ENCODE measurements at places on chromosomes 7 and 10.

- DNase-seq = no peak
These were observed 447 bp downstream of the RSU1 start for GRCh38 chr10:16816830-16817124.

DNA sequence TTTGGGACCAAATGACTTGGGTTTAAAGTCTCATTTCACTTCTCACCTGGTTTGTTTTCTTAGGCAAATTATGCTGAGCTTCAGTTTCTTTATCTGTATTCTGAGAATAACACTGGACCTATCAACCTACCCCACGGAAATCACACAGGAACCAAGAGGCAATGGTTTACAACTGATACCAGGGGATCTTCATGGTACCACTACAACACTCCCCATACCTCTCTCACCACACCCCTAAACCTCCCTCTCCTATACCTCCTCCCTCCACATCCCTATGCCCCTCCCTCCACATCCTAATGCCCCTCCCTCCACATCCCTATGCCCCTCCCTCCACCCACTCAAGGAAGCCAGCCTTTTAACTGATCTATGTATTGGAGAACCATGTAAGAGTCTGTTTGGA, 9.9 kb downstream of the FAM204A start:
- no peak for DNase-seq

GRCh38 chr10:60534761-60535389, 145.2 kb upstream of the ANK3 start:
- DNase-seq = no peak

- DNase-seq = no peak
These were observed 107.6 kb downstream of the INPP5A start for GRCh38 chr10:132645247-132645530.

DNA sequence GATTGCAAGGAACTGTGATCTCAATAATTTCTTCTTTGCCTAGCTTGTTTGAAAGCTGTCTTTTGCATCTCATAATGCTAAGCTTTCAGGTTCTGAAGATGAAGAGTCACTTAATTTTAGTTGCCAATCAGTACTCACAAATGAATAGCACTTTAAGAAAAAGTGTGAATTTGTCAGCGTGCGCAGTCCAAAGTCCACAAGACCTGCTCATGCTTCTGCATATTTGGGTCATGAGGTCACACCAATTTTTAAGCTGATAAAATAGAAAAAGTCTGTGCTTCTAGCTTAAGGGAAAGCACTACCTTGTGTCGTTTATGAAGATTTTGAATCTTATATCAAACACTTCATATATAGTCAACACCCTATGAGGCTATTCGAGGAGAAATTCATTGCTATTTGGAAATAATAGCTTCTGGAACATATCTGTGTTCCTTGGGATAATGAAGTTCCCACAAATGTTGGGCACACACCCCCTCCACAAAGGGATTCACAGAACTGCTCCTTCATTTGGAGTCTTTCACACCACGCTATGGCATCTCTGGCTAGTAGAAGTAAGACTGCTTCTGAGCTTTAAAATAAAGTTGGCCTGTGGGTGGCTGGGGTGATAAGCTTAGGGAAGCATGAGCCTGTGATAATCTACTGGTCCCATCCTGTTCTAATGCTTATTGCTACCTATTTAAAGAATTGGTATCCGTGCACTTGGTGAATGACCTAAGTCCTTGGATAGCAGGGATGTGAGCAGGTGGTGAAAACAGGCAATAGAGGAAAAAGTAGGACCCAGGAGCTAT, 33.3 kb downstream of the A1CF start:
- no peak for DNase-seq

DNA sequence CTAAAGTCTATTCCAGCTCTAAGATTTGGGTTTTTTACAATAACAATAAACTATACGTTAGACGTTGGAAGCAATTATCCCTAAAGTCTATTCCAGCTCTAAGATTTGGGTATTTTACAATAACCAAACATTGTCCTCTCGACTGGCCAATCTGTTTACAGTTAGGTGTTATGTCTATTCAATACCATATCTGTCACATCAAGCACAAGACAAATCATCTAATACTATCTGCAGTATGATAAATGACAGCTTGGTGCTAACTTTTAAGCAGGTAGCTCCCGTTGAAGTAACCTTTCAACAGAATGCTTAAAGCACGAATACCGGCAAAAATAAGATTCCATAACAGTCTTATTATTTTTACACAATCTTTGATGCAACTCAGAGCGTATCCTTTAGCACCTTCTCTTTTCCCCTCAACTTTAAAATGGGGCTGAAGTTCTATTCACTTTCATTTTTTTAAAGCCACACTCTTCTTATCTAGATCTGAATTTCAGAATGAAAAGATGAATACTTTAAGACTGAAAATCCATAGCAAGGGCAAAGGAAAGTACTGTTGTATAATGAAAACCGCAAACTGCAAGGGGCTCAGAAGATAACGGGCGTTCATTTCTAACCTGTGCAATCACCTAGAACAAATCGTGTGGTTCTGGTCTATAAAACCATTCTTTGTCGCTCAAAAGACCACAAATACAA, 925 bp downstream of the H2AZ2 start:
- no peak for DNase-seq

DNA sequence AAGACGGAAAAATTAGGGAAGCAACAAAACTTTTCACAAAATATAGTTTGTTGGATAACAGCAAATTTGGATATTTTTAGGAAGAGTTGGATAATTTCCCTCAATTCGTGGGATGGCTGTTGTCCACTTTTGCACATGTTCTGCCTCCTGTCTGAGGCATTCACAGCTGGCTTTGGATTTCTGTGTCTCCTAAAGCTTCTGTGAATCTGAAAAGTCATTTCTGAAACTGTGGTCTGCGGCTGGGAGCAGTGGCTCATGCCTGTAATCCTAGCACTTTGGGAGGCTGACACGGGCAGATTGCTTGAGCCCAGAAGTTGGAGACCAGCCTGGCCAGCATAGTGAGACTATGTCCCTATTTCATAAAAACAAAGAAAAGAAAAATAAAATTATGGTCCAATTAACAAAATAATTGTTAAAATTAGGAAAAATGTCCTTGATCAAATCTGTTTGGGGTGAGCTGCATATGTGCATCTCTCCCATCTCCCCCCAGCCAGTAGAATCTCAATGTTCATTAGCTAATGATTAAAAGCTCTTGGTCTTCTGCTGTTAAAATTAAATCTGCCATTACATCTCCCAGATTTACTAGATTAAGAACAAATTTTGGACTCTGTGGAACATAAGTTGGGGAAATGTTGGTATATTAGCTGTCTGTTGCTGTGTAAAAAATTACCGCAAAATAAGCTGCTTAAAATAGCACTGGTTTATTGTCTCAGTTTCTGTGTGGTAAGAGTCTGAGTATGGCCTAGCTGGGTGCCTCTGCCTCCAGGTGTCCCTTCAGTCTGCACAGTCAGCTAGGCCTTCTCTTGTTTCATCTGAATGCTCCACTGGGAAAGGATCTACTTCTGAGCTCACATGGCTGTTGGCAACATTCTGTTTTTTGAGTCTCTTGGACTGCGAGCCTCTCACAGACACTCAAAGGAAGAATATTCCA, 332.0 kb upstream of the FZD1 start:
- no peak for DNase-seq

- no peak for DNase-seq
These were observed 53.0 kb downstream of the CREB3L2 start for GRCh38 chr7:137948845-137949330.

DNA sequence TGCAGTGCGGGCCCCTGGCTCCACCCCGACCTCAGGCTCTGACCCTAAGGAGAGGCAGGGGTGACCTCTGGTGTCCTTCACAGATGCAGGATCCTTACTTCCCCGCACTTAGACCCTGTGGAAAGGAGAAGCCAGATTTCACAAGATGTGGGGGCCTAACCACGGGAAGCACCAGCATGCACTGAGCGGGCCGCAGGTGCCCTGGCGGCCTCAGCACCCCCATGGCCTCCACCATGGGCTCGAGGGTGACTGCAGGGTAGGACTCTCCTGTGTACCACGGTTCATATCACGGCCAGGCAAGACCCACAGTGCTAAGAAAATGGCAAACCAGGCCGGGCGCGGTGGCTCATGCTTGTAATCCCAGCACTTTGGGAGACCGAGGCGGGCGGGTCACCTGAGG, 410.0 kb upstream of the FOXK1 start:
- no peak for DNase-seq

GRCh38 chr10:77391605-77392235, 245.9 kb downstream of the KCNMA1 start:
- no peak for DNase-seq

DNA sequence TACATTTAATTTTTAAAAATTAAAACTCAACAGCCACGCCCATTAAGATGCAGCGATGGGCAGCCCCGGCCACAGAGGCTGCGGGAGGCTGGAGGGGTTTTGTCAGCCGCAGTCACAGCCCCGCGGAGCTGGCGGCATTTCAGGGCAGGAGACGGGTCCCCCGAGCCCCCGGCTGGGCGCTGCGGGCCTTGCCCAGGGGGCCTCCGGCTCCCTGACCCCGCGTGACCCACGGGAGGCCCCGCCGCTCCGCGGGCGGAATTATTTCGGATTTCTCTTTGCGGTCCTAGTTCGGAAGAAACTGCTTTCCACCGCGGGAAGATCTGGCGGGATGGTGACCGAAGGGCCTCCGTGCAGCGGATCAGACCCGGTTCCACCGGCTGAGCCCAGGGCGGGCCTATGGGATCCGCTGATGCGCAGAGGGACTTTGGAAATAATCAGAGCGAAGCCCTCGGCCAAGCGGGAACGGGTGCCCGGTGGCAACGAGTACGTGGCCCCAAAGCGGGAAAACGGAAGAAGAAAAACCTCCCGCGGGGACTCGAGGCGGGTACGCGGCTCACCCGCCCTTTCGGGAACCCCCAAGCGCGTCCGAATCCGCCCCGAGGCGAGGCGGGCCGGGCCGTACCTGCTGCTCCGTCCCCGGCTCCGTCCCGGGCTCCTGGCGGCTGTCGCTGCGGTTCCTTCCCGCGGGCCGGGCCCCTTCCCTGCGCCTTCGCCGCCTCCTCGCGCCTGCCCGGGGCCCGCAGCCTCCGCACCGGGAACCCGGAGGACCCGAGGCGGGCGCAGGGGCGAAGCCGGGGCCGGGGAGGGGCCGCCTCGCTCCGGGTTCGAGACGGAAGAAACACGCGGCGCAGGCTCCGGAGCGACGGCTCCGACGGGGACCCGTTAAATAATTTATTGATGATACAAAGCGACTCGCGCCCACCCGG, 1.7 kb downstream of the NKX6-2 start:
- no peak for DNase-seq

DNA sequence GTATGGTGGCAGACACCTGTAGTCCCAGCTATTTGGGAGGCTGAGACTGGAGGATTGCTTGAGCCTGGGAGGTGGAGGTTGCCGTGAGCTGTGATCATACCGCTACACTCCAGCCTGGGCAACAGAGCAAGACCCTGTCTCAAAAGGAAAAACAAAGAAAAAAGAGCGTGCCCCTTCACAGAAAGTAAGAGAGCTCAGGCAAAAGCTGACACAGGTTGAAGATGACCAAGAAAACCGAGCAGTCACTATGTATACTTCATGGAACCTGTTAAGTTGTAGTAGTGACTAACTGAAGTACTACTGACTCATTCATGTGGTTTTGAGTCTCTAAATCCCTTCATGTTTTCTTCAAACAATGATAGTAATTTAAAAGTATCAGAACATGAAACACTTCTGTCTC, 1.2 kb upstream of the PRRT4 start:
- DNase-seq = no peak

GRCh38 chr10:28331066-28331465, 28.2 kb upstream of the MPP7 start:
- no peak for DNase-seq

- DNase-seq = no peak
These were observed 40.8 kb upstream of the SUN1 start for GRCh38 chr7:791519-791918.

- no peak for DNase-seq
These were observed 95.8 kb downstream of the CACNA2D1 start for GRCh38 chr7:82347808-82348207.

GRCh38 chr10:43055217-43055616, 21.7 kb upstream of the RET start:
- DNase-seq = no peak

- DNase-seq = no peak
These were observed 96.5 kb downstream of the PTPRN2 start for GRCh38 chr7:158491094-158491493.

GRCh38 chr7:11294218-11294617, 320.5 kb downstream of the PHF14 start:
- DNase-seq = no peak

GRCh38 chr7:134669845-134670373, 23.3 kb downstream of the BPGM start:
- no peak for DNase-seq

DNA sequence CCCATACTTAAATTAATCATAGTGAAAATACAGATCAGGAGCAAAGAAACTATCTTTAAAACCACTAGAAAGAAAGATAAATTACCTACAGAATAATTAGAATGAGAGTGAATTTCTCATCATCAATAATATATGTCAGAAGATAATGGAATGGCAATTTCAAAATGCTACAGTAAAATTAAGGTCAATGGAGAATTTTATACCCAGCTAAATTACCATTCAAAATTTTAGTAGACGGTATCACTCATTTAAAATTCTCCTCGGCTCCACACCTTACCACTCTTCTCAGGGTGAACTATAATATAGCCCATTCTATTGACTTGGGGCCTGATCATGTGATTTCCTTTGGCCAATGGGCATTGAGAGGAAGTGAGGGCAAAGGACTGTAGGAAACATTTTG, 192.5 kb upstream of the TCERG1L start:
- DNase-seq = no peak

DNA sequence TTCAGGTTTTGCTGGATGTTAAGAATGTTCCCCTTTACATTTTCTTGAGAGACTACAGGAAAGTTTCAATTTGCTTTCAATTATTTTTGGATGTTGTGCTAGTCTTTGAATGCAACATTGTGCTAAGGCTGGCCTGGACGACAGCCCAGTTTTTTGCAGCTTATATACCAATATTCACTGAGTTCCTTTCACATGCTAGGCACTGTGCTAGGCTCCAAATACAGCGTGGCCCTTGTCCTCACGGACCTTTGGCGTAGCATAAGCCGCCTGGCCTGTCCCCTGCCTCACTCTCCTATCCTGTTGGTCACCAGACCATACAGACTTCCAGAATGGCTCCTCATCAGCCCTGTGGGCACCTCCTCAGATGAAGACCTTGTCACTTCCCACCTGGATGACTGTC, 19.5 kb upstream of the HSPA12A start:
- DNase-seq = no peak

GRCh38 chr10:63007112-63007511, 126.0 kb upstream of the NRBF2 start:
- no peak for DNase-seq

DNA sequence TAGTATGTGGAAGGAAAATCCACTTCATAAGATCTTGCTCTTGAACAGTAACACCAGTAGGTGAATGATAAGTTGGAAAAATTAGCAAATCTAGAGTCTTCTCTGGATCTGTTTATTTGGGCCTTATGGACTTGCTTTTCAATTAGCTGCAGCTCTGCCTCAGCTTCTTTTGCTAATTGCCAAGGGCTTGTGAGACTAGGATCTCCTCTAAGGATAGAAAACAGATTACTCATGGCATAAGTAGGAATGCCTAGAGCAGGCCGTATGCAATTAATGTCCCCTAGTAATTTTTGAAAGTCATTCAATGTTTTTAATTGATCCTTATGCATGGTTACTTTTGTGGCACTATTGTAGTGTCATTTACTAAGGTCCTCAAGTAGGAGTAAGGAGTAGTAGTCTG, 36.5 kb upstream of the DDX50 start:
- no peak for DNase-seq

GRCh38 chr7:3683546-3684539, 382.8 kb downstream of the SDK1 start:
- no peak for DNase-seq

GRCh38 chr7:119647286-119647685, 625.7 kb upstream of the KCND2 start:
- DNase-seq = no peak

GRCh38 chr7:101563943-101564777, 64.9 kb downstream of the MYL10 start:
- DNase-seq = no peak
